ENCODE measurements at places on chromosomes 12 and 14.

GRCh38 chr14:75968456-75968855 lies 13.3 kb downstream of the TGFB3 start:
- DNase-seq, result no peak

GRCh38 chr14:30242744-30243143 lies 315.1 kb upstream of the PRKD1 start:
- DNase-seq, result no peak

GRCh38 chr14:92551044-92551841 lies 37.7 kb downstream of the RIN3 start:
- DNase-seq, result no peak

DNA sequence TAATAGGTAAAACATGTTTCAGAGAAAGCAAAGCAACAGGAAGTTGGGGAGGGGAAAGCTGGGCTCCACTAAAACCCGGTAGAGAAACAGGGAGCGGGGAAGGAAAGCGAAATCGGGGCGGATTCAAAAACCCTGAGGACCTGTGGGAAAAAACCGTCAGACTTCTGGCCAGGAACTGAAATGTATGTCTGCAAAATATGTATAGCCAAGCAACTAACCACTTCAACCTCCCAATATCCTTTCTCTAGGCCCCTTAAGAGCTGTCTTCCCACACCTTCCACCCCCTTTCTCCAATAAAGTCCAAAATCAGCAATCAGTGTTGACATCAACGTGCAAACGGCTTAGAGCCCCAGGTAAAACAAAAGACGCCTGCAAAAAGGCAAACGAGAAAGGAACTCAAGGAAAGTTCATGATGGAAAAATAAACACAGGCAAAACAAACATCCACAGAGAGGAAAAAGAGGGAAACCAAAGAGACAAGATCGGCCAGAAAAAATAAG lies 32.8 kb downstream of the SIX1 start:
- DNase-seq, result peak; percentile 30

- no peak for DNase-seq
Observed at GRCh38 chr14:74348241-74348734, at the start of gene VRTN. Gene VRTN, plus strand, starts transcription at chr14:74348471. Its CDS starts 8,313 bp downstream, at chr14:74356784.

DNA sequence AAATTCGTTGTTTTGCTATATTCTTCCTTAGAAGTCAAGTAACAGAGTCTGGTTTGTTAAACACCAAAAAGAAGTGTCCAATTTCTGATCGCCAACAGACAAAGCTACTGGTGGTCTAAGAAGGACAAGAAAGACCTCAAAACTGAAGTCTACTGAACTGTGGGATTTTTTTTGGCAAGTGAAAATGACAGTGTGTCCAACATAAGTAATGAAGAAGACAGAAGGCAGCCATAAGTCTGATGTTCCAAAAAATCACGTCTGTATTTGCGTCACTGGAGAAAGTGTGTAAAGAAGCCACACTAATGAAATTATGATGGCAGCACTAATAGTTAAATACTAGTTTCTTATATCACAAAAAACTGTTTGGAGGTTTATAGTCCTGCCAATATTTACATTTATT lies 32.6 kb downstream of the WASHC3 start:
- peak; percentile 17 for DNase-seq

DNA sequence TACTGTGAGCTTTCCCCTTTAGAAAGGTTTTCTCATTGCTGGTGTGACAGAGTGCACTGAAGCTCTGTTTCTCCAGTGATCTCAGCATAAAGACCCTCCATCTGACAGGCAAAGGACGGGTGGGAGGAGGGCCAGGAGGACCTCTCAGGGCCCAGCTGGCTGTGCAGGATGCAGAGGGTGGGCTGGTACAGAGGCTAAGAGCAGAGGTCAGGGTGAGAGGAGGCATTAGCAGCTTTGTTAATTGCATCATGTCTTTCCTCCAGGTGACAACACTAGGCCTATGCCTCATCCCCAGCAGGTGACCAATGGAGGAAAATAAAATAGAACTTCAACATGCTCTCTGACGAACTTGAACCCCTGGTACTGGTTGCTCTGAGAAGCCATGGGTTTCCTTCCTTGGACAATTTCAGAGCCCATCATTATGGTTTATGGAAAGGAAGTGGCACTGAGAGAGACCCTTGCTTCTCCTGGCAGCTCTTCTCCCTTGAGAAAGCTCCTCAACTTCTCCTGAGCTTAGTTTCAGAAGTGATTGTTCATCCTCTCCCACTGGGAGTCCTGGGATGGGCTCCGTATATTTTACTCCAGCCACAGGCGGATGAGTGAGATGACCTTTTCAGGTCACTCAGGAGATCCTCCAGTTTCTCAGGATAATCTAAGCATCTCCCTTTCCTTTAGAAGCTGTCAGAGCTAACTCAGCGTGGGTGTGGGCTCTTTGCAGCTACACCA lies 45.8 kb upstream of the ATP23 start:
- no peak for DNase-seq

- DNase-seq, result no peak
Observed at GRCh38 chr14:53144244-53144643, 8.9 kb downstream of the DDHD1 start.

DNA sequence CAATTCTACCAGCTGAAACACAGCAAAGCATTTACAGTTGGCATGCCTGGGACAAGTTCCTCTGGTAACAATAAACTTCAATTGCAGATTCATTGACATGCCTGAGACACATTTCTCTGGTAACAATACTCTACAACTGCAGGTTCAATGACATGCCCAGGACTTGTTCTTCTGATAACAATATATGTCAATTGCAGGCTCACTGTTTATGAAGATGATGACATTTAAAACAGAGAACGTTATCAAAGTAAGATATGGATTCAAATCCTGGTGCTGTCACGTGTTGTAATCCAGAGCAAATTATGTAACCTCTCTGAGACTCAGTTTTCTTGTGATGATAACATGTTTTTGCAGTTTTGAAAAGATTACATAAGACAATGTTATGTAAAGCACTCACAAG lies 20.5 kb downstream of the KITLG start:
- no peak for DNase-seq

GRCh38 chr12:123529686-123530085 lies 3.8 kb downstream of the RILPL1 start:
- no peak for DNase-seq

GRCh38 chr14:103711516-103712431 lies 3.5 kb downstream of the XRCC3 start:
- DNase-seq, result peak; percentile 85

GRCh38 chr12:57461276-57461916 lies 1.8 kb downstream of the GLI1 start:
- peak; percentile 92 for DNase-seq

DNA sequence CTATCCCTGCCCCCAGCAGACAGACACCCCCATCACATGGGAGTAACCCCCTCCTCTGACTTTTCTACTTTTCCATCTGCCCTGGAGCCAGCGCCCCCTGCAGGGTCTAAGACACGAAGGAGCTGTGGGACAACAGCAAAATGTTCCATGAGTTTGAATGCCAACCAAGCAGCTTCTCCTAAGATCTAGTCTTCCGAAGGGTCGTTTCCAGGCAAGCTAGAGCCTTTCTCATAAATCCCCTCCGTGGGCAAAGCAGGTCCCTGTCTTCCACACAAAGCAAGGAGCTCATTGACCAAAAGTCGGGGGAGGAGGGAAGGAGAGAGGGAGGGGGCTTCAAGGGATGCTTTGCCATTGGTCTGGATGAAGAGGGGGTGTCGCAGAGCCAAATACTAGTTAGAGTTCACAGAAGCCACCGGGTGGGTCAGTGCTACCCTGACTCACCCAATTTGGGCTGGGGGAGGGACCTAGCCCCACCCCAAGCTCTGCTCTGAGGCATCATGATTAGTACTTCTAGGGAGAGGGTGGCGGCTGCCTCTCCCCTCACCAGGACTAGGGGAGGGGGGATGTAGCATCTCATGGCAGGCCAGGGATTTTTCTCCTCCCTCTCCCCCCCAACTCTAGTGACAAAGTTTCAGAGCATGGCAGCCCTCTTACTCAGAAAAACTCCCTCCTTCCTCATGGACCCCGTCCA lies 1.6 kb downstream of the MSI1 start:
- peak; percentile 63 for DNase-seq

- DNase-seq, result no peak
Observed at GRCh38 chr14:44942436-44942835, 19.3 kb downstream of the KLHL28 start.

DNA sequence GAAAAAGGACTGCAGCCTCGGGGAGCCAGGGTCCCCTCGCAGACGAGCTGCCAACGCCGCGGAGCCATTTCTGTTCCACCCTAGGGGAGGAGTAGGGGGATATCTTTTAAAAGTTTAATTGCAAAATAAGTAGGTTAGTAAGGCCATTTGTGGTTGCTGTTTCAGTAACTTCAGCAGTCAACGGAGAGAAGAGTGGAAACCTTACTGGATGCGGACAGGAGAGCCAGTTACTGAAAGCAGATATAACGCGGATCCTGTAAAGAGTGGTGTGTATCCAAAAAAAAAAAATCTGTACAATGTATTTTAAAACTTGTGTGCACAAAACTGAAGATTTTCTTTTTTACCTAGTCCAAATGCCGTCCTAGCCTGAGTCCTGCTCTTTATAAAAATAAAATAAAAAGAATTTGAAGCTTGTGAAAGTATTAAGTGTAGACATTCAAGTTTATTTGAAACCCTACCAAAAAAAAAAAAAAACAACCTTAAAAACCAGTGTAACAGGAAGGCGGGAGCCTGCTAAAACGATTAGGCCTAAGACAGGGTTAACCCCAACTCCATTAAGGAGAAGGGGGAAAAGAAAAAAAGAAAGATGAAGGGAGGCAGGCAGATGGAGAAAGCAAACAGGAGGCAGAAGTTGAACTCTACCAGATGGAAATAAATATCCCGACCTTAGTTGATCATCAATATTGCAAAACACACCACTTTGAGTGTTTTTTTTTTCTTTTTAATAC lies 1.0 kb upstream of the BTG1 start:
- peak; percentile 73 for DNase-seq

DNA sequence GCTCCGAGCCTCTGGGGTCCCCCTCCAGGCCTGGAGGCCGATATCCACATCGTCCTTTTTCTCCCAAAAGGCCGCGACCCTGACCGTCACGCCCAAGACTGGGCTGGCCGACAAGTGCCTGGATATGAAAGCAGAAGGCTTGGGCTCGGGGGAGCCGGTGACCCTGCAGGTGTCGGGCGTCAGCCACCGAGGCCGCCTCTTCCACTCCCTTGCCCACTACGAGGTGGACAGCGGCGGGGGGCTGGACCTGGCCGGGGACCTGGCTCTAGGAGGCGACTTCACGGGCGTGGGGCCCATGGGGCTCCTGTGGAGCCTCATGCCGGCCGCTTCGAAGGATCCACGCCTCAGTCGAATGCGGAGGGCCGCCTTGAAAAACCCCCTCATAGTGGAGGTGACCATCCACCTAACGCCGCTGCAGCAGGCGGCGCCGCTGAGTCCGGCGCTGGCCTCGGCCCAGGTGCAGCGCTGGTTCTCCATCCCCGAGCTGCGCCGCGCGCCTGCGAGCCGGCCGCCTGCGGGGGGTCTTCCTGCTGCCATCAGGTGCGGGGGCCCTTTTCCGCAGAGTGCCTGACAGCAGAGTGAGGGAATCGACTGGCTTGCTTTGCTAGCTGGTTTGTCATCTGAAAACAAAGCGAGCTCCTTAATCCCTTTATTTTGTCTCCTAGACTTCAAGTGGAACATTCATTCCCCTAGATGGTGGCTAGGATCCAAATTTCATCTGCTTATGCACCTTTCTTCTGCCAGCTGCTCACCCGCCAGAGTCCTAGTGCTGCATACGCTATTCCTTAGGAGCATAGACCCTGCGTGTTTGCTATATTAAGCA lies 10.6 kb upstream of the DNAL1 start:
- DNase-seq, result peak; percentile 77

- no peak for DNase-seq
Observed at GRCh38 chr12:116370886-116371580, 93.5 kb upstream of the MED13L start.

- peak; percentile 43 for DNase-seq
Observed at GRCh38 chr14:58082491-58083098, 69.4 kb downstream of the ARMH4 start.

- no peak for DNase-seq
Observed at GRCh38 chr12:48004053-48004941, at the start of gene COL2A1. Gene COL2A1, minus strand, starts transcription at chr12:48004476. Its CDS starts 155 bp downstream, at chr12:48004321.

DNA sequence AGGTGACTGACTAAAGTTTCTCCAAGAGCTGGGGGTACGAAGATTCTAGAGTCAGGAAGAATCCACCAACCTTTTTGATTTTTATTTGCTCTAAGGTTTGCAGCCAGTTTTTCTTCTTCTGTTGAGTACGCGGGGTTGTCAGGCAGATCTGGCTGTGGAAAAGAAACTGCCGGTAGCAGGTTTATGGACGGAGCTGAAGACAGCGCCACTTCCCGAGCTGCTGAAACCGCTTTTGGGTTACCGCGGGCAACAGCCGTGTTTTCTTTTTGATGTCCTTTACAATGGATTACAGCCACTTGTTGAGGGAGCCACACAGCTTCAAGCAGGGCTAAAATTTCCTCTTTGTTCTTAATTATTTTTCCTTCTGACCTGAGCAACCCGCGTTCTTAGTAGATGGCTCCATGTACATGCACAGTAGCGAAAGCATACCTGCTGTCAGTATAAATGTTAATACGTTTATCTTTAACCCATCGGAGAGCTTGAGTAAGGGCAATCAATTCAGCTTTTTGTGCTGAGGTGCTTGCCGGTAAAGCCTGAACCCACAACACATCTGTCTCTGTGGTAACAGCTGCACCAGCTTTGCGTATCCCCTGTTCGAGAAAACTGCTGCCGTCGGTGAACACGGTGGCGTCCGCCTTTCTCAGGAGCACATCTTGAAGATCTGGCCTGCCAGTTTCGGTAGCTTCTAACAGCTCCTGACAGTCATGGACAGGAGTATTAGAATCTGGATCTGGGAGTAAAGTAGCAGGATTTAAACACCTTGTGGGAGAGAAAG lies 674.3 kb downstream of the TMEM121 start:
- DNase-seq, result no peak

GRCh38 chr12:16610743-16611142 lies 4.8 kb upstream of the LMO3 start:
- no peak for DNase-seq

Measured in stomach (tissue), 19 donors.